ENCODE measurements at places on chromosomes 11 and 22.

DNA sequence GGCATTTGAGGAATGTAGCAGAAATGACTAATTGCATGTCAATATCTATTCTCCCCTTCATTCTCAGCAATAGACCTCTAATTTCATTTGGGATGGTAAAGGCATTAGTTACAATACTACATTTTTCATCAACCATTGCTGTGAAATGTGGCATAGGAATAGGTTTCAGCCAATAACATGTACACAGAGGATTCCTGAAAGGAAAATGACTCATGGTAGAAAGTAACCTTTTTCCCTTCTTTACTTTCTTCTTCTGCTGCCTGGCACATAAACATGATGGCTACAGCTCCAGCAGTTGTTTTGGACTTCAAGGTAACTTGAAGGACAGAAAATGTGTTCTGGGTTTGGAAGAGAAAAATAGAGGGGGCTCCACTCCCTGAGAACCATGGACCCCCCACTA, 231.8 kb upstream of the CTSC start:
- DNase-seq: no peak

- no peak for DNase-seq
Measured at GRCh38 chr11:134346101-134346975, 14.6 kb downstream of the GLB1L2 start.

DNA sequence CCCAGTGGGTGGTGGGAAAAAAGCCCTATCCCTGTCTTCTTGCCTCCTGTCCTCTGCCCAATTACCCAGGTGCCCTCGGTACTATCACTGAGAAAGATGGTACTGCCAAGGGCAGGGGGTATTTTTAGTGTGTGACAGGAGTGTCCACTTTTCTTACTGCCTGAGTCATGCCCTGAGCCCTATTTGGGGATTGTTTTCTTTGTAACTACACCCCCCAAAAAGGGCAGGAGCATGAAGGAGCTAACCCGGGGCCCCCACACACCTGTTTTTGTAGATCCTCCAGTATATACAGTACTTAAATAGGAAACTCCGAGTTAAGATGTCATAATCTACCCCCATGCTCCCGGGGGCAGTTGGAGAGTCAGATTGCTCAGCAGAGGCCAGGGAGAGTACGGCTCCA, 3.8 kb downstream of the SMTNL1 start:
- no peak for DNase-seq

- no peak for DNase-seq
Measured at GRCh38 chr11:14359501-14360031, 583 bp upstream of the RRAS2 start.

GRCh38 chr11:69878927-69879728, 59.9 kb upstream of the FGF3 start:
- DNase-seq: no peak

DNA sequence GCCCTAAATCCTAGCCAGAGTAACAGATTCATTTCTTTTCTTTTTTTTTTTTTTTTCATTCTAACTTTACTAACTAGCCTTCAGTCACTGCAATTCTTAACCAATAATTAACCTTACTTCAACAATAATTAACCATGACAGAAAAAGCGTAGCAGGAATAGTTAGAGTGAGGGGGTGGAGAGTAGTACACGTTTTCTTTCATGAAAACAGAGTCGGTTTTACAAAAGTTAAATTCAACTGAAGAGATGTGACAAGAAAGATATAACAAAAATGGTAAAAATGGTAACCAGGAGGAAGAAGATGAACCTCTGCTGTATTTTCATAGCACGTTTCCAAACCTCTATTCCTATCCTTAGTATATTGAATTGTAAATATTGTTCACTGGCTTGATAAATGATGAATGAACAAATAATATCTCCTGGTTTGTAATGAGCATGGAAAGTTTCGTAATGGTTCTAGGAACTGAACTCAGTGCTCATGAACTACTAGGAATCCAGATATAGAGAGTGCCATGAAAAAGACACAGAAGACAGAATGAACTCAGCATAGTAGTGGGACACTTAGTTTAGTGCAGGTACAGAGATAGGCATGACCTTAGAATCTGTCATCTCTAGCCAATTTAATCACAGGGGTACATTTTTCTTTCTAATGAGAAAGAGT, 116.5 kb upstream of the ANO5 start:
- no peak for DNase-seq

DNA sequence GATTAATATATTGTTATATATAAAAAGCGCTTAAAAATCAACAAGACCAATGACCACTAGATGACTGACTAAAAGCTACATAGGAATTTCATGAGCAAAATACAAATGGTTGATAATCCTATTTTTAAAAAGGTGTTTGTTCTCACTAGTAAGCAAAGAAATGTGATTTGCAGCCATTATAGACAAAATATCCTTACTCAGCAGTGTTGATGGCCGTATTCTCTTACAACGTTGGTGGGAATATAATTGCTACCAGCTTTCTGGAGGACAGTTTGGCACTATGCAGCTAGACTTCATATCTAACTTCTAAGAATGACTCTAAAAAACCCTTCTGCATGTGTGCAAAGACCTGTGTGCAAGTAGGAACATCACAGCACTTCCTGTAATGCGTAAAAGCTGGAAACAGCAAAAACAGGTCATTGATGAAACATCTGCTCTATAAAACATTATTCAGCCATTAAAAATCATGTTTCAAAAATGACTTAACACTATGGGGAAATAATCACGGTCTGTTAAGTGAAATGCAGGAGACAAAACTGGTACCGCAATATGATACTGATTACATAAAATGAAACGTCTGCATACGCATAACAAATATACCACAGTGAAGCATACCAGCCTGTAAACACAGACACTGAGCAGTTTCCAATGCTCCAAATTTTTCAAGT, 70.1 kb upstream of the LINC01488 start:
- no peak for DNase-seq

GRCh38 chr22:45964372-45964771, 12.6 kb downstream of the WNT7B start:
- DNase-seq: no peak

GRCh38 chr11:19436932-19437331, 196.2 kb upstream of the E2F8 start:
- peak; percentile 11 for DNase-seq

- no peak for DNase-seq
Measured at GRCh38 chr22:33431300-33431699, 373.1 kb upstream of the SYN3 start.

- no peak for DNase-seq
Measured at GRCh38 chr11:114215428-114215827, 80.8 kb upstream of the NNMT start.

GRCh38 chr22:37930270-37930951, 23.0 kb downstream of the C22orf23 start:
- peak; percentile 21 for DNase-seq

GRCh38 chr11:34256150-34256549, 101.7 kb downstream of the ABTB2 start:
- no peak for DNase-seq

- no peak for DNase-seq
Measured at GRCh38 chr11:123183391-123184099, 11.5 kb downstream of the CLMP start.

DNA sequence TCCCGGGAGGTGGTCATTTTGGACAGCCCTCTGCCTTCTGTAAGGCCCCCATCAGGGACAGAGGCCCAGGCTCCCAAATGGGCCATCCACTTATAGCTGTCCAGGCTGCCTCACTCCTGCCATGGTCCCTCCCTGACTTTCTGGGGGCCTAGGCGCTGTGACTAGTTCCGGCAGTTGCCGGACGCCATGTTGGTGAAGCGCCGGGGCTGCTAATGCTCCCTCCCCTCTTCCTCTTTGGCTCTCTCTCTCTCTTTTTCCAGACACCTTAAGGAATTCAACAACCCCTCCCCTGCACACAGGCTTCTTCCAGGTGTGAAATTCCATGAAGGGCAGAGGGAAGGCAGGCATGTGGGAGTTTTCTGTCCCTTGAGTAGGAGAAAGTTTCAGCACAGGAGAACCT, 445.6 kb downstream of the SOX6 start:
- no peak for DNase-seq

DNA sequence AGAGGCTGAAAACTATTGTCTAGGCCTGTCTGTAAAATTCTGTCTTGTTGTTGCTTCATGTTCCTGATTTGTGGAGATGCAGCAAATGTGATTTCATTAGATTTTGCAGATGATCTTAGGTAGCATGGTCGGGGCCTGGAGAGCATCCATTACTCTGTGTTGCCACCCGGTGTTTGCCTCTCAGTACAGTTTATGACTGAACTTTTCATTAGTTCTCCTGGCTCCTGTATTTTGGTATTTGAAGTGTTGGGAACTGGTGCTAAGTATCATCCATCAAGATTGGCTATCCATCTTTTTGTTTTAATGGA, 7.7 kb downstream of the YWHAH start:
- DNase-seq: no peak

DNA sequence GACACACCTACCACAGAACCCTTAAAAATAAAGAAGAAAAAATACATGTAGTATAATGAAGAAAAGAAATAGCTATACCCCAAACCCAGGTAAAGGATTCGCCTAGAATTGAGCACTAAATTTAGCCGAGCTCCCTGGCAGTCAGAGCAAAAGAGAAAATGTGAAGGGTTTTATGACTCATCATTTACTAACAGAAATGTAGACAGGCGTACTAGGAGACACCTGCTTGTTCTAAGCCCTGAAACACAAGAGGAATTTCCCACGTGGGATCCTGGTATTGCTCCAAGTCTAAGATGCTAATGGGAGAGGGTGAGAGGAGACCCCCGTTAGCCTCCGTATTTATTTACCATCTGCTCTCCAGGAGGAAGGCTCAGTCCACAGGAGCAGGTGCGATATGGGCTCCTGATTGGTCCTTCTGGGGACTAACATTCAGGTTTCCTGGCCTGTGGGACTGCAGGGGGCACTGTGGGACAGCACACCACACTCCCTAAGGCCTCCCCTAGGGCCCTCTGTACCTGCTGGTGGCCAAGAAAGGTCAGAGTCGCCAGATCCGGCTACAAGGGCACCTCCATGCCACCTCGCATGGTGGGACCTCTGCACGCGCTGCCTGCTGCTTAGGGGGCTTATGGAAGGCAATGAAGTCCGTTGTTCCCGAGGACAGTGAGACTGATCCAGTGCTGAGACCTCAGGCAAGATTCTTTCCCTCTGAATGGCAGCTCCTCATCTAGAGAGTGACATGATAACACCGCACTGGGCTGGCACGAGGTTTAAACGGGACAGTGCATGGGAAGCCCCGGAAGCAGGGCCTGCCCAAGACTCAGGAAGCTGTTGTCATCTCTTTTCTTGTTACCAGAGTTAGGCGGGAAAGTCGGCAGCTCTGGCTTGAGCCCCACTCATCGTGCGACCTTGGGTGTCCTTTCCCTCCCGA, 25.8 kb downstream of the KCNC1 start:
- DNase-seq: peak; percentile 19

- no peak for DNase-seq
Measured at GRCh38 chr11:74306435-74307175, 4.8 kb downstream of the P4HA3 start.

- peak; percentile 72 for DNase-seq
Measured at GRCh38 chr11:33383075-33383919, 126.1 kb downstream of the HIPK3 start.

DNA sequence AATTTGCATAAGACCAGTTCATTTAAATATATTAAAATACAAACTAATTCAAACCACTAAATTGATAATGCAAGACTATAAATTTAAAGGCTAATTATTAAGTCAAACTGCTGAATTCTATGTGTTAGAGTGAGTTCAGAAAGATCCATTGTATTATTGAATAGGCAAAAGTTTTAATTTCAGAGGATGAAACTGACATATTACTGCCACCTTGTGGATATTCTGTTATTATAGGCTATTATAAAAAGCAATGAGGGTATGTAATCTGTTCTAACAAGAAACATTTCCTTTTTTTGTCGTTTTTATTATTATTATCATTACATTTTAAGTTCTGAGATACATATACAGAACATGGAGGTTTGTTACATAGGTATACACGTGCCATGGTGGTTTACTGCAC, 20.9 kb upstream of the NAALAD2 start:
- peak; percentile 18 for DNase-seq

GRCh38 chr11:68959465-68960293, 21.1 kb downstream of the MRGPRD start:
- no peak for DNase-seq

DNA sequence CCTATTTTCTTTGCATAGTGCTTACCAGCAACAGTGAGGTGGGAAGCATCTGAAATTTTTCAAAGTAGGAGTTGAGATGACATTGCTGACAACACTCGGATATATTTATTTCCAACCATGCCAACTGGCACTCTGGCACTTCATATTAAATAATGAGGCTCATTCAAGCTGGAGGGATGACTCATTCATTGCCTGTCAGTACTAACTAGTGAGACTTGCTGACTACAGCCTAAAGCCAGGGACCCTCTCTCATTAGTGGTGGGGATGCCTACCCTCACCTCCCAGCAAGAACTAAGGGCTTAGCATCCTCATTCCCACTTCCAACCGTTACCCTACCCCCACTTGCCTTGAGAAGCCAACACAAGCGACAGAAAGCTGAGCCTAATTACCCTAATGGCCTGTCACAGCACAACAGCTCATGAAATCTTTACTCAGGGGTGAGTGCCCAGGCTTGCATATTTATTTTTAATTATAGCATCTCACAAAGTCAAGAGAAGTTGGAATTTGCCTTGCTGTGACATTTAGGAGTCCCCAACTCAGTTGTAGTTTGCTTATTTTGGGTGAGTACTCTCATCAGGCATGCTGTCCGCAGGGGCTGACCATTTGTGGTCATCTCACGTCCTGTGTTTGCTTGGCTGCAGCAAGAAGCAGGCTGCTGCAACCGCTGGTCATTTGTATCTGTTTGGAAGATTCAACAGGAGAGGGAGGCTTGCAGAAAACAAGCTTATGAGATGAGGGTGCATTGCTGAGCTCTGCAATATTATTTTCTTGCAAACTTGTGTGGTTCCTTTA, 181.6 kb upstream of the POU2AF2 start:
- DNase-seq: no peak

DNA sequence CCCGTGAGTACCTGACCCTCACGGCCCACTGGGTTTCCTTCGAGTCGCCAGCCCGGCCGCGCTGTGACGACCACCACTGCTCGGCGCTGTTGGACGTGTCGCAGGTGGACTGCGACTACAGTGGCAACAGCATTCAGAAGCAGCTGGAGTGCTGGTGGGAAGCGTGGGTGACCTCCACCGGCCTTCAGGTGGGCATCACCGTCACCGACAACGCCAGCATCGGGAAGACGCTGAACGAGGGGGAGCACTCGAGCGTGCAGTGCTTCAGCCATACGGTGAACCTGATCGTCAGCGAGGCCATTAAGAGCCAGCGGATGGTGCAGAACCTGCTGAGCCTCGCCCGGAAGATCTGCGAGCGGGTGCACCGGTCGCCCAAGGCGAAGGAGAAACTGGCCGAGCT, 32.2 kb downstream of the ZBED4 start:
- no peak for DNase-seq
